Kidney epithelial cell (primary cell): ENCODE measurements at places on chromosomes 2 and 18.

- DNase-seq, result peak; percentile 32
These were observed 532 bp upstream of the YES1 start for GRCh38 chr18:812376-813171.

- DNase-seq, result peak; percentile 79
These were observed 316.1 kb upstream of the MYT1L start for GRCh38 chr2:2647141-2647541.

DNA sequence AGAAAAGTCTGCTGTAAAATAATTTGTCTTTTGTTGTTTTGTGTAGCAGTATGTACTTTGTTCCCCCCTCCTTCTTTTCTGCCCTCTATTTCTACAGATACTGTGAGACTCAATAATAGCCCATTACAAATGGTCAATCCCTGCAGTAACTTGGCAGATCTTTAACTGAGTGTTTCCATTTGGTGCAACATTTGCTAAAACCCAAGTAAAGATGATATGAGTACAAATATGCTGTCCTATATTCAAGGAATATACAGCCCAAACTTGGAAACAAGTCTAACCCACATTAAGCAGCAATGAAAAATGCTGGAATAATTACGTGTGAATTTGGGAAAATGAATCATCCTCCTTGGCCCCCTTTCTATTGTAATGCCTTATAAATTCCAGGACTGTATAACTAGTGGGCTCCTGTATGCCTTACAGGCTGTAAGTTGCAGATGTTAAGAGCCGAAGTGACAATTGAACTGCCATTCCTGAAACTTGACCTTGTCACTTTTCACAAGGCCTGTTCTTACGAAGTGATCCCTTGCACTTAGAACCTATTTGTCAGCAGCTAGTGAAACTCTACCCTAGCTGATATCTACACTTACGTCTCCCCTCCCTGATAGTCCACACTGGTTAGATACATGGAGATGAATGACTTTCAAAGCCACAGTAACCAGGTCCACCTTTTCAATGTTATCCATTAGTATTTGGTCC lies 104.9 kb downstream of the IRS1 start:
- no peak for DNase-seq

DNA sequence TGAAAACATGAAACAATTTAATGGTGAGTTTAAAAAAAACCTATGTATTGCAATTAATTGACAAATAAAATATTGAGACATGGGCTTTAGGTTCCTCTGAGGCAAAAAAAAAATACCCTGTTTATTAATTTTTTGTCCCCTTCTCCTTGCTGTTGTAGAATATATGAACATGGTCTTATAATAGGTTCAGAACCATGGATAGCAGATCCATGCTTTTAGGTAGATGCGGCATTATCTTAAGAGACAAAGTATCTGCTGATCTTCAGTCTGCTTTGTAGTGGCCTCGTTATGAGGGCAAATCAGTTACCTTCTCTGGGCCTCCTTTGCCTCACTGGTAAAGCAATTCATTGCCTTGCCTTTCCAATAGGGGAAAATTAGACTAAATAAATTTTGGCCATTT lies 850.7 kb downstream of the NRXN1 start:
- DNase-seq, result no peak

GRCh38 chr2:114222344-114222743 lies 220.1 kb upstream of the DPP10 start:
- no peak for DNase-seq

DNA sequence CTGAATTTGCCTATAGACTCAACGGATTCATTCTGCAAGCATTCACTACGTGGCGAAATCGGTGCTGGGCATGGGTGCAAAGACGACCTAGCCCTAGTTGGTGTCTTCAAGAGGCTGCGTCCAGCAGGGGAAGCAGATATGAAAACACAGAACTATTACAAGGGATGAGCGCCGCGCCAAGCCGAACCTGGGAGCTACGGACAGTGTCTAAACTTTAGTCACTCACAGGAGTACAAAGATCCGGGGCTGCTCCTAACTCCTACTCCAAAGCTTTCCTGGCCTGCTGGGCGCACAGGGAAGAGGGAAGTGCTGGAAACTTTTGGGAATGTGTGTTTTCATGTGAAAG lies 732 bp upstream of the ANXA4 start:
- no peak for DNase-seq

GRCh38 chr18:9619056-9619455 lies 4.7 kb upstream of the PPP4R1 start:
- no peak for DNase-seq

- DNase-seq, result no peak
These were observed 127.6 kb downstream of the TDRD15 start for GRCh38 chr2:21251216-21251980.
